Motor neuron (in vitro differentiated cells): ENCODE measurements at places on chromosomes 2 and 18.

GRCh38 chr2:240502430-240503121 lies 55.2 kb downstream of the ANKMY1 start:
- ATAC-seq: no peak

GRCh38 chr2:159272156-159272555 lies 14.3 kb downstream of the WDSUB1 start:
- ATAC-seq: no peak

DNA sequence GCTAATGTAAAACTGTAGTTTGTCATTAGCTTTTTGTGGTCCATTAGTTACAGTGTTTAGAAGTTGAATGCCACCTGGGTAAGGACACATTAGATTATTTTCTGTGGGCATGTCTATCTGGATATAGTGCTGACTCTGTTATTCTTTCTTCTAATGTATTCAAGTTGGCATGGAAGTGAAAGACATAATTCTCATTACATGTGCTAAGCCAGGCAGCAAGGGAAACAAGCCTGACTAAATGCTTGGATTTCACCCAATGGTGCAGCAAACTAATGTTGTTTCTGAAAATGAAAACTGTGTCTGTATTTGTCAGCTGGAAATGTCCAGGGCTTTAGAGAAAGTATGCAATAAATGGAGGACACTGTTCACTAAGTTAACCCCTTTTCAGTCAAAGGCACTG lies 100.7 kb downstream of the NUP35 start:
- ATAC-seq: no peak

DNA sequence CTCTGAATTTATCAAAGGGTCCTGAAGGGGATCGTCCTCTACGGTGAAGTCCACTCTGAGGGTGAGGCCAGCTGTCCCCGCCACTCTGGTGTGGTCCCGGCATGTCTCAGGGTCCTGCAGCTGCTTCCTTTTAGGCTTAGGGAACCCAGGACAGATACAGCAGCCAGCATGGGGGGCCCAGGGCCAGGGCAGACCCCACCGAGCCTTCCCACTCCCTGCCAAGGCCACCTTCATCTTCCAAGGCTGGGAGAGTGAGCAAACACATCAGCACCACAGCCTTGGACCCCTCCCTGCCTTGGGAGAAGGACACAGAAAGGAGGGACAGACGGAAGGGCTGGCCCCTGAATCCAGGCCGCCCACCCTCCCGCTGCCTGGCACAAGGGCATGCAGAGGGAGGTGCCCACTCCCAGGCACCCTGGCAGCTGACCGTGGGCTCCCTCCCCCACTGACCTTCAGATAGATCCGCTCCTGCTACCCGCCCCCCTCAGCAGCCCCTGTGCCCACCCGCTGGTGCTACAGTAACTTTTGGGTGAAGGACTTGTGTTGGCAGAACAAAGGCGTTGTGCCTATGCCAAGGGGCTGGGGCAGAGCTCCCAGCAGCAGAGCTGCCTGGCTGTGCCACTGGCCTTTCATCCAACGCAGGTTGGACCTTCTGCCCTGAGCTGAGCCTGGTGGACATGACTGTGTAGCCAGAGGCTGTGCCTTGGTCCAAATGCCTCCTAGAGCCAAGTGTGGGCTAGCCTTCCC lies 7.6 kb downstream of the CYP26B1 start:
- ATAC-seq: no peak

DNA sequence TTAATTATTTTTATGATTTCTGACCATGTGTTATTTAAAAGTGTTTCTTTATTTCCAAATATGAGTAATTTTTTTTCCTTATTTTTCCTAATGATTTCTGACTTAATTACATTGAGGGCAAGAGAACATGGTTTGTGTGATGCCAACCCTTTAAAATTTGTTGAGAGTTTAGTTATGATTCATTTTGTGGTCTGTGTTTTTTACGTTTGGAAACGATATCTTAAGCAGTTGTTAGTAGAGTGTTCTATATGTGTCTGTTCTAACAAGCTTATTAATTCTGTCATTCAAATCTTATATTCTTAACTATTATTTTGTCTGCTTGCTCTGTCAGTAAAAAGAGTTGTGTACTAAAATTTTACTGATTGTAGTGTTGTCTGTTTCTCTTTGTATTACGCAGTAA lies 15.0 kb downstream of the NAB1 start:
- ATAC-seq: no peak

GRCh38 chr2:111618226-111618977 lies 265.6 kb downstream of the ANAPC1 start:
- peak; percentile 75 for ATAC-seq

- no peak for ATAC-seq
Measured at GRCh38 chr2:116145031-116145430, 1669.5 kb upstream of the DDX18 start.

DNA sequence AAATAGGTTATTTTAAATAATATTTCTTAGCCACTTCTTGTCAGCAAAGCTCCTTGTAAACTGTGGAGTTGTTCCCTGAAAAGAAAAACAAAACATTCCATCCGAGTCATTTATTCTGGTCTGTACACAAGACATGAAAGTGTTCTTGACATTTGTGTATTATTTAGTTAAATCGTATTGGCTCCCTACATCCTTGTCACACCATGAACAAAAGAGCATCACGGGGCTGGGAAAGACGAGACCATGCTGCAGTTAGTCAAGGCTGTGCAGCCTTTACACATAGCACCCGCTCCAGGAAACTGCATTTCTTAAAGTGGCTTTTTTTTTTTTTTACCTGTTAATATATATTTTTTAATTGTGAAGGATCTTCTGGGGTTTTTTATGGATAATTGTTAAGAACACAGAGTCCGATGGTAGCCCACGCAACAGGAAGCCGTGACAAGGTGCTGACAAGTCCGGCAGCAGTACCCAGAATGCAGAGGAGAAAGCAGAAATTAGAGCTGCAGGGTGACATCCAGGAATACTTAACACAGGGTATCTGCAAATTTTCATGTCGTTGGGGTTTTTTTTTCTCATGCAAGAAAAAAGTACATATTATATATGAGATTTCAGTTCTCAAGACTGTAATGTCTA lies 588.4 kb downstream of the ARHGAP15 start:
- peak; percentile 42 for ATAC-seq
